ENCODE measurements at places on chromosomes 6 and 20. TPM values are rescaled to one million over a fixed set of nuclear protein-coding genes. Genes with fewer than 3 reads are reported as not detected.

DNA sequence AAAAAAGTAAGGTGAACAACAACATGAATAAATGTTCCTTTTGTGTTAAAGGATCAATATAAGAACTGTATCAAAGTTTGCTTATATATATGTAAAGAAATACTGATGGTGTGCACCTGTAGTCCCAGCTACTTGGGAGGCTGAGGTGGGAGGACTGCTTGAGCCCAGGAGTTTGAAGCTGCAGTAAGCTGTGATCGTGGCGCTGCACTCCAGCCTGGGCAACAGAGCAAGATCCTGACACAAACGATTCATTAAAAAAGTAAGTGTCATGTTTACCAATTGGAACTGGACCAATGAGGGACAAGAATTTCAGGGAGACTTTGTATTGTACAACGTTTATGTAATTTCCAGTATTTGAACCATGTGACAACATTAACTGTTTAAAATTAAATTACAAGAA is 5.0 kb upstream of the PHF20 start:
- no peak for DNase-seq

DNA sequence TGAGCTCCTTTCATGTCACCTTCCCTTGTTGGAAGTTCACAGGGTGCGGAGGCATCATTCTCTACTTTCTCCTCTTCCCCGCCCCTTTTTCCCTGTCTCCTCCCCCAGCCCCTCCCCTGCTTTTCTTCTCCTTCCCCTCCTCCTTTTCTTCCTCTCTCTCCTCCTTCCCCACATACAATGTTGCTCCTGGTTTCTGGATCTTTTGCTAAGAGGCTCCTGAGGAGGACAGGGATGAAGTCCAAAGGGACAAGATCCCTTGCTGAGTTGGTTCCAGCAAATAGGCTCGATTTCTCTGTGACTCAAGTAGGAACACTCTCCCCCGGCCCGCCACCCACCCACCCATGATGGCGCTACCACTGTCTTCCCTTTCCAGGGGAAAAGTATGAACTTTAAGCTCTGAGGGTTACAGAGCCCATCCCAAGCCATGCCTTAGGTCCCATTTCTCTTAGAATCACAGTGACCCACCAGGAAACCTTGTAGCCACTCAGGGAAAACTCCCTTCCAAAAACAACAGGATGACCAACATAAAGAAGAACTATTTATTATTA is 852 bp upstream of the TFEB start:
- DNase-seq, result no peak

- no peak for DNase-seq
Measured at GRCh38 chr6:96075826-96076225, 60.1 kb downstream of the FUT9 start.

DNA sequence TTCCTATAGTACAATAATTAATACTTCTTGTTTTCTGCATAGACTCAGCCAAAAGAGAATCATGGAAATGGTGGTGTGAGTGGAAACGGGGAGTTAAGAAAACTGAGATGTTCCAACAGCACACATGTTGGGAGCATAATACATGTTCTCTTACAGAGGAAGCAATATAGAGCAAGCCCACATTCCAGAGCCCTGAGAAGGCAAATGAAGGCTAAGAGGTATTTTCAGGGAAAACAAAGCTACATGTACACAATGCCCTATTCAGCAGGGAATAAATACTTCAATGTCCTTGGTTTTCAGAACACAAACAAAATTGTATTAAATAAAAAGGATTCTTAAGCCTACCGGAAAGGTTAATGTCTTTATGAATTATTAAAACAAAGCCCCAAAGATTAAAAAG is 35.1 kb upstream of the SMIM8 start:
- DNase-seq, result no peak

DNA sequence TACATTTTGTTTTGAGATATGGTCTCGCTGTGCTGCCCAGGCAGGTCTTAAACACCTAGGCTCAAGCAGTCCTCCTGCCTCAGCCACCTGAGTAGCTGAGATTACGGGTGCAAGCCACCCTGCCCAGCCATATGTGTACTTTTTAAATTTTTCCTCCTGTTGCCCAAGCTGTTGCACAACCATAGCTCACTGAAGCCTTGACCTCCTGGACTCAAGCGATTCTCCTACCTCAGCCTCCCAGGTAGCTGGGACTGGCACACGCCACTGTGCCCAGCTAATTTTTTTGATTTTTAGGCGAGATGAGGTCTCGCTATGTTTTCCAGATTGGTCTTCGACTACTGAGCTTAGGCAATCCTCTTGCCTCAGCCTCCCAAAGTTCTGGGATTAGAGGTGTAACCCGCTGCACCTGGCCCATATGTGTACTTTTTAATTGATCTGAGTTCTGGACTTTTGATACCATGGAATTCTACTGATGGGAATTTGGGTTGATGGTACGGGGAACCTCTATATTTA is 44.9 kb downstream of the ITCH start:
- no peak for DNase-seq

DNA sequence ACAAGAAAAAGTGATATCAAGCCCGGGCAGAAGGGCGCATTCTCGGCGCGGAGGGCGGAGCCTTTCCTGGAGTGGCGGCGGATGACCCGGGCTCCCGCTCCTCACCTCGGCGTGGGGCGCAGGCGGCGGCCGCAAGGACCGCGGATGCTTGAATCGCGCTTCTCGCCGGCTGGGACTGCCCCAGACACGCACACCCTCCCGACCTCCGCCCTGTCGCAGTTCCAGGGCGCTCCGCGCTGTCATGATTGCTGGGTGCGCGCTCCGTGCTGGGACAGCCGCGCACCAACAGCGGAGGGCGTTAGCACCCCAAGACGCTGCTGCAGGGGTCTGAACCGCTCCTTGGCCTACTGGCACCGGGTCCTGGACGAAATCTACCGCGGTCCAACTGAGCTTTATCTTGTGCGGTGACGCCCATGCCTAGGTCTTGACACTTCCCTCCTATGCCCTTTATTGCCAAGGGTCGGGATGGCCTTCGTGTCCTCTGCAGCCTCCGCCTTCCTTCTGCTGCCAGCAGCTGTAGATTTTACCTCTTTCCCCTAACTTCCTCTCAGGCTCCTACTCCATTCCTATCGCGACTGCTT is 43.3 kb downstream of the IRAK1BP1 start:
- no peak for DNase-seq

DNA sequence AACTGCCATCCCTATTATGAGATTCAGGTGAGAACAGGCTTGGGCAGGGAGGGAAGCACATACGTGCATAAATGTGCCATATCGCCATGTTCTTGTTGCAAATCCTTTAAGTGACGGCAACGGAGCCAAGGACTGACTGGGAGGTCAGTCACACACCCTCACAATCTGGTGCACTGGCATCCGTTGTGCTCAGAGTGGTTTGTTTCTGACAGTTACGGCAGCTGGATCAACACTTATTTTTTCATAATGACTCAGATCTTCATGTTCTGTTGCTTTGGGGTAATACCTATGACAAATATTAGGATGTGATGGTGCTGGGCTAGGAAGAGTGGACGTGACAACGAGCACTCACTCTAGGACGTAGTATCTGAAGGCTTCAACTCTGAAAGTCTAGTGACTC is 56.2 kb upstream of the PREP start:
- no peak for DNase-seq

- DNase-seq, result peak; percentile 11
Measured at GRCh38 chr20:37670351-37670791, 23.5 kb upstream of the CTNNBL1 start.

DNA sequence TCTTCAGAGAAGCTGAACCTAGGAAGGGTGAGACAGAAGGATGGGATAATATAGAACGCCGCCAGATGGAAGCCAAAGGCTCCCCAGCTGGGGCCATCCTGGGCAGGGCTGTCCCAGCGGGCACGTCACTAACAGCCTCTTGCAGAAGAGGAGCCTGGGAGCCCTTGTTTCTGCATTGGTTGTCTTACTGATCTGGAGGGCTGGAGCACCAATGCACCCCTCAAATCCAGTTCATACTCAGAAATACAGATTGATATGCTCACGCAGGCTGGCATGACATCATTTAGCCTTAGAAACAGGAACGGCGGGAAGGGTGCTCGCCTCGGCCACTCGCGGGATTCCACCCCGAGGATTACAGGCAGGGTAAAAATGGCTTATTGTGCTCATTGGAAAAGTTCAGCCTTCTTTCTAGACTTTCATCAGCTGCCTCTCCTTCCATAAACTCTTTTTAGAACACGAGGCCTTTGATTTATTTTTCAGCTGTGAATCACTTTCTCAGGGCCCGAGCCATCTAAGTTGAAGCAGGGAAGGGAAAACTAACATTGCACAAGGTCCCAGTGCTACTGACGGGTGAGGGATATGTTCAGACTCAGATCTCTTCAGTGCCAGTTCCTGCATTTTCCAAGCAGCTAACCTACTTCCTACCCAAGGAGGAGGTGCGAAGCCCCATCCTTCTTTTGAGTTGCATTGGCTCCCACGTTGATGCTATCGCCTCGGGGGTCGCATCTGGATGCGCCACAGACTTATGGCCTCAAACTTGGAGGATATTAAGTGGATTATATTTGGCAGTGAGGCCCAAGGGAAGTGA is 82.3 kb downstream of the GMPR start:
- no peak for DNase-seq

DNA sequence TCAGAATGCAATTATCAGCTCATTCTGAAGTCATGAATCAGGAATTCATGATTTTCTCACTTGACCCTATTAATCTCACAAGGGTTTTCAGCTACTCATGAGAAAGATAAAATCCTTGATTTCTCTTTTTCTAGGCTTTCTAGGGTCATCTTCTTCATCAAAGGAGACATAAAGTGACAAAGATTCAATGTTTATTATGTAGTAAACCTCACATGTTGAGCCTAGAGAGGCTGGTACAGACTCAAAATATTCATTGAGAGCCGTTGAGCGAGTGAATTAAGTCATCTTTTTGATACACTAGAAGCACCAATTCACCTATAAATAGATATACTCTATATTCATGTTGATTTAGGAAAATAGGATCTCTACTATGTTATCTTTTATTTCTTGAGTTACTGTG is 104.8 kb upstream of the TRAF3IP2 start:
- DNase-seq, result no peak

DNA sequence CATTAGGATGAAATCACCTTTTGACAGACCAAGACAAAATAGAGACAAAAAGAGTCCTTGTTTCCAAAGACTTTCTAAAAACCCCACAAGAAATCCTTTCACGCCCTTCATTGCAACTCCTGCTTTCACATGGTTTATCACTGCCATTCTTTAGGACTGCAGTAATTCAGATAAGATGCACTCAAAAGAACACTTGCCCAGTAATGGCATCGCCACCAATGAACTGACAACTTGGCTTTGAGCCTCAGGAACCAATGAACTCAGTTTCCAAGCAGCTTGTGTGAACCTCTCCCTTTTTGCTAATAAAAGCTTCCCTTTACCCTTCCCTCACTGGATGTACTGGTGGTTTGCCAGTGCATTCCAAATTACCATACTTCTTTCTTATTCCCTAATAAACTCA is 21.8 kb downstream of the OSTM1 start:
- no peak for DNase-seq

GRCh38 chr6:145815309-145816274 is 997 bp upstream of the FBXO30 start:
- no peak for DNase-seq

DNA sequence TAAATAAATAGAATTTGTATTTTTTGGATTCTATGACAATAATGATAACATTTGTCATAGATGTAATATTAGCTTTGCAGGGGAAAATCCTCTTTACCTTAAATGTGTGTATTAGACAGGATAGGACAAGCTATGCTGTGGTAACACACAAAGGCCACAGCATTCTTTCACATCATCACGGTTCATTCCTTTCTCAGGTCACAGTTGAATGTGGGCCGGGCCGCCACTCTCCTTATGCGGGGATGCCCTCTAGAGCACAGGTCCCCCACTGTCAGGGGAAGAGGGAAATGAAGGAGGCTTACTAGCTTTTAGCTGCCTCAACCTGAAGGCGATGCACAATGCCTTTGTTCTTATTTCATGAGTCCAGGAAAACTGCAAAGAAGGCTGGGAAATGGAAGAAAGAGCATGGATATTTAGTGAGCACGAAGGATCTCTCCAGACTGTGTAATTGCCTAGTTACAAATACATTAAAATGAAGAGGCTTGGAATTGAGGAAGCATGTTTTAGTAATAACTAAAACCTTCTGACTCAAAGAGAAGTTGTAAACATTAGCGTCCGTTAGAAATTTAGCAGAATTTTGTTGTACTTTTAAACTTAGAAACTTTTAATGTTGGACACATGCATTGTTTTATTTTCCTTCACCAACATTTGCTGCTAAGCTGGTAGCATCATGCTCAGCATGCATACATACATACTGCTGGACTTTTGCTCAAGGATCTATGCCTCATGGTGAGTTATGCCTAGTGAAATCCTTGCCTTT is 248.9 kb upstream of the FOXQ1 start:
- DNase-seq, result no peak

DNA sequence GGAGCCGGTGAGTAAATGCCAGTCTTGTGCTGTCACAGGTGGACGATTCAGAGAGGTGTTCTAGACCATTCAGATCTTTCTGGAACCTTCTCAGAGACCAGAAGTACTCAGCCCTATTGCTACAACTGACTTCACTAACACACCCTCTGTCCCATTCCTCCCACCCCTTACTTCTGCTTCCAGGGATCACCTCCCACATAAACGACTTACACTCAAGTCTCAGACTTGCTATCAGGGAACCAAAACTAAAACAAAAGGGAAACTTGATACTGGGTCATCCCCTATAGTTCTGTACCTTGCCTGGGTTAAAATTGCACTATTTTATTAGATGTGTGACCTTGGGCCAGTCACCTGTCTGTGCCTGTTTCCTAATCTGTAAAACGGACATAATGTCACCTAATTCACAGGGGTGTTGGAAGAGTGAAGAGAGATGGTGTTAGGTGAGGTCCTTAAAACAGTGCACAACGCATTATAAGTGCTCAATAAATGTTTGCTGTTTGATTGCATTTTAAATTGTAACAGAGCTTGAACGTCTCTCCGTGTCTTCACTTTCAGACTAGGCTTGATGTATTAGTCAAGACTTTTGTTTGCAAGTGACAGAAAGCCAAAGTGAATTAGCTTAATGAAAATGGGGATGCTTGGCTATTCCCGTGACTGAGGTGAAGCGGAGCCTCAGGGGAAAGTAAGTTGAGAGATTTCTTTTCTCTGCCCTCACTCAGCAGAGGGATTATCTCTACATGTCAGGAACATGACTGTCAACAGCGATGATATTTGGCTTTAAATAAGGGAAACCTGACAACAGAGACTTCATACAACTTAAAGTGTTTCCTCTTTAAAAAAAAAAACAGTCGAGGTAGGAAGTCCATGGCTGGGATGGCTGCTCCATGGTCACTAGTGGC is 3.0 kb upstream of the SRXN1 start:
- DNase-seq, result no peak

GRCh38 chr6:157486572-157486971 is 105.6 kb downstream of the ZDHHC14 start:
- no peak for DNase-seq

Gene ELOVL2
- total RNA-seq, result 2.2 TPM

Gene MOXD1
- 8.1 TPM for total RNA-seq

Gene CCN6
- total RNA-seq, result not detected

Gene FGD2
- 48.8 TPM for total RNA-seq

Gene HIVEP2
- 24.0 TPM for total RNA-seq

Gene EDN3
- total RNA-seq, result not detected

Gene DOP1A
- total RNA-seq, result 43.5 TPM

Gene TSHZ2
- 26.9 TPM for total RNA-seq

Gene PNLDC1
- not detected for total RNA-seq

Gene ERGIC3
- 199 TPM for total RNA-seq

Measured in tibial nerve (tissue), 4 donors.